ENCODE measurements at places on chromosomes 6 and 20. TPM values are rescaled to one million over a fixed set of nuclear protein-coding genes. Genes with fewer than 3 reads are reported as not detected.

ARMH2 gene
- not detected for total RNA-seq

ADGRF1 gene
- not detected for total RNA-seq

SLC22A16 gene
- not detected for total RNA-seq

MUC21 gene
- total RNA-seq = not detected

GPR63 gene
- total RNA-seq = 0.16 TPM

PRR18 gene
- total RNA-seq = not detected

CTSZ gene
- 189 TPM for total RNA-seq

STMND1 gene
- not detected for total RNA-seq

DAAM2 gene
- 4.7 TPM for total RNA-seq

NUDT3 gene
- total RNA-seq = 10.6 TPM

SOX18 gene
- total RNA-seq = under 0.01 TPM

ASIP gene
- total RNA-seq = not detected

SIM1 gene
- not detected for total RNA-seq

THBS2 gene
- total RNA-seq = 213 TPM

PRSS16 gene
- not detected for total RNA-seq

NKX2-2 gene
- under 0.01 TPM for total RNA-seq

ZNF165 gene
- 0.52 TPM for total RNA-seq

SLC17A2 gene
- not detected for total RNA-seq

ID4 gene
- total RNA-seq = 14.2 TPM

PTGIS gene
- 295 TPM for total RNA-seq

PPIL6 gene
- total RNA-seq = 1.4 TPM

GJA10 gene
- not detected for total RNA-seq

SCRT2 gene
- not detected for total RNA-seq

JPH2 gene
- total RNA-seq = under 0.01 TPM

VNN1 gene
- total RNA-seq = not detected

TPD52L1 gene
- total RNA-seq = 7.4 TPM

HCK gene
- not detected for total RNA-seq

CST7 gene
- total RNA-seq = not detected

OR2H1 gene
- total RNA-seq = not detected

TRIM40 gene
- total RNA-seq = not detected

Measured in bronchial smooth muscle cell (primary cell).